Stimulated activated CD4-positive, alpha-beta T cell treated with anti-CD3 and anti-CD28 coated beads, Interleukin-15, amount 100 ng/mL, for 48 hours (primary cell): ENCODE measurements at places on chromosomes 7 and 10.

- no peak for DNase-seq
These were observed 234.0 kb downstream of the SNX10 start for GRCh38 chr7:26525398-26526264.

- no peak for DNase-seq
These were observed 148.5 kb downstream of the WDR37 start for GRCh38 chr10:1204434-1205326.

DNA sequence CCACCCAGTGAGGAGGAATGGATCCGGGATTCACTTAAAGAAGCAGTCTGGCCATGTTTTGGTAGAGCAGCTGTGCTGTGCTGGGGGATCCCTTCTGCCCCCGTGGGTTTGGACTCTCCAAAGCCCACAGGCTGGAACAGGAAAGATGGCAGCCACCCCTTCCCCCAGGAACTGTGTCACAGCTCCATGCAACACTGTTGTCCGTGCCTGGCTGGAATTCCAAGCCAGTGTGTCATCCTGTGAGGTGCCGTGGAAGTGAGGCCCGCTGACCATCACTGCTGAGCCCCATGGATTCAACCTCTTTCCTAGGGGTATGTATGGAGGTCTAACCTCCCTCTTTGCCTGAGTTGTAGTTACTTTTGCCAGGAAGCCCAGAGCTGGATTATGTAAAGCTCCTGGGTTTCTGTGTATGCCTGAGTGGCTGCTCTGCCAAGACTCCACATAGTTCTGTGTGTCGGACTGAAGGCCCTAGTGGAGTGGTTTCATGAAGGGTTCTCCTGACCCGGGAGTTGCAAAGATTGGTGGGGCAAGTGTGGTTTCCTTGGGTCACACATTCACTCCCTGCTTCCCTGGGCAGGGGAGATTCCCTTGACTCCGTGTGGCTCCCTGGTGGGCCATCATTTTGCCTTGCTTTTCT is 35.1 kb upstream of the PCGF5 start:
- DNase-seq: no peak

DNA sequence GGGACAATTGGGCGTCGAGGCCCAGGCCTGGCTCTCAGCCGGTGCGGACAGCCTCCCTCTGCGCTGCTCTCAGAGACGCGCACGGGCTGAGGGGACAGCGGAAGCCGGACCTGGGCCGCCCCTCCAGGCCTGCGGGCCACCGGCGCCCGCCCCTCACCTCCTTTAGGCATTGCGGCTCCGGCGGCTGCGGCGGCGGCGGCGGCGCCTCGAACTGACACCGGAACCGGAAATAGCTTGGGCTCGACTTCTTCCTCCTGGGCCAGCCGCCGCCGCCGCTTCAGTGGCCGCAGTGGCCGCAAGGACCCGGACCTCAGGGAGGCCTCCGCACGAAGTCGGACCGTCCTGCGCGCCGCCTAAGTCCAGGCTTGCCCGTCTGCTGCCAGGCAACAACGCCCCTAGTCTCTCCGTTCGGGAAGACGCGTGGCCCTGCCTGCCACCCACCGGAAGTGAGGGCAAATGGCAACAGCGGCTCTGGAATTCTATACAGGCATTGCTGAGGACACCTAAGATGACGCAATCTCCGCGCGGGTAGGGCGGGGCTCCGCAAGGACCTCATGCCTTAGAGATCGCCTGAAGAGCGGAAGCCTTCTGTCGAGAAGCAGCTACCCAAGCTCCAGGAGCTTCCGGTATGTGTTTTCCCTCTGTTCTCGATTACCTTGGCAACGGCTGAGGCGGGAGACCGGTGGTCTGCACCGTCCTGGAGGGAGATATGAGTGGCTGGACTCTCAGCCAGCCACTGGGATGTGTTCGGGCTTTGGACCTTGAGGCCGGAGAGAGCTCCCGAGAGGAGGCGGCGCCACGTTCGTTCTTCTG is at the start of the genes BUD31 and PDAP1:
Gene BUD31, plus strand, starts transcription at position 591 of the 813 bp plus-strand sequence. CDS start 2,124 bp downstream, outside the sequence.
Gene PDAP1, minus strand, starts transcription at position 219 of the 813 bp plus-strand sequence. Its CDS starts 49 bp downstream, at position 170.
- DNase-seq: peak; percentile 88

DNA sequence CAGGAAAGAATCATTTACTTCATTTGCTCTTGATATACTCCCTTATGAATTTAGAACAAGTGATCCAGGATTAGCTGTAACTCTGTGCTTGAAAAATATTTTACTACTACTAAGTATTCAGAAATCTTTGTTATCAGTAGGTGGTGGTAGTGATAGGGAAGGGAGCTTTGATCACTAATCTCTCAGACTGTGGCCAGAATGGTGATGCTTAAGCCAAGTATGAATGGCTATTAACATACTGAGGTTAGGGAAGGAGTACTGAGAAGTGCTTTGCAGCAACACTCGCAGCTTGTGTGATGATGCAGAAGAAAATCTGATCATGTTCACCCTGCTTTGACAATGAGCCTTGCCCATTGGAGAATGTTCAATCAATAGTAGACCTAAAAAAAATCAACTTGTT is 29.3 kb downstream of the AP3M1 start:
- DNase-seq: no peak

- no peak for DNase-seq
These were observed 350.3 kb downstream of the GALNT17 start for GRCh38 chr7:71482284-71482683.

DNA sequence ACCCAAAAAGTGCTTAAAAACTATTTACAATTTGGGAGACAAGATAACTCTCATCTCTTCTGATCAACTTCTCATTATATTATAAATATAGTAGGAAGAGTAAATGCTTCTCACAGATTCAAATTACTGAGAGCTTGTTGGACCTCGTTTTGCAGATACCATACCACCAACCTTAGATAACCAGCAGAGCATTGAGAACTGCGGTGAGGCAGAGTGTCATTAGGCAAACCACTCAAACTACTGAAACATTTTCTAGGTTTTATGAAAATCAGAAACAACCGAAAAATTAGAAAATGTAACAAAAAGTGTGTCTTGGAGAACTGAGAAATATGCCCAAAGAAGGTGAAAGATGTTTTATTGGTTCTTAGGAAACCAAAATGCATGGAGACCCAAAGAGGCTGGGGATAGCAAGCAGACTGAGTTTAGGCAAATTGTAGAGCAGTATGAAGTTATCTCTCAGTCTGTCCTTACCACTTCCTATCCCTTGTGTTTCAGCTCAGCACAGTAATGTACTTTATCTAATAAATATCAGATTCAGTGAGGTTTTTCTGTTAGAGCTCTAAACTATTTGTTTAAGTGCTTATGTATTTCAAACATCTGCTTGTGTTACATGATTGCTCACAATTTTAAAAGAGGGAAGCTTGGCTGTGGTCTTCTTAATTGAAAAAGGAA is 77.9 kb downstream of the HECTD2 start:
- DNase-seq: no peak

GRCh38 chr7:151459726-151460473 is 20.0 kb upstream of the CRYGN start:
- DNase-seq: no peak

DNA sequence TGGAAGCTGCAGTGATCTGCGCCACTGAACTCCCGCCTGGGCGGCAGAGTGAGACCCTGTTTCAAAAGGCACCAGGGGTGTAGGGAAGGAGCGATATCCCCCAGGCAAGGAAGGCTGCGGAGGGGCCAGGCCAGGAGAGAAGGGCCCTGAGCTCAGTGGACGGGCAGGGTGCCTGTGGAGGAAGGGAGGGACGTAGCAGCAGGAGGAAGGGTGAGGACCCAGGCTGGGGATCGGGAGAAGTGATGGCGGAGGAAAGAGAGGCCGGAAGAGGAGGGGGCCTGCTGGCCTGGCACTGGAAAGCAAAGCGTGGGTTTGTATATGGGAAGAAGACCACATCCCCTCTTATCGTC is 45.6 kb downstream of the ALOX5 start:
- DNase-seq: no peak

DNA sequence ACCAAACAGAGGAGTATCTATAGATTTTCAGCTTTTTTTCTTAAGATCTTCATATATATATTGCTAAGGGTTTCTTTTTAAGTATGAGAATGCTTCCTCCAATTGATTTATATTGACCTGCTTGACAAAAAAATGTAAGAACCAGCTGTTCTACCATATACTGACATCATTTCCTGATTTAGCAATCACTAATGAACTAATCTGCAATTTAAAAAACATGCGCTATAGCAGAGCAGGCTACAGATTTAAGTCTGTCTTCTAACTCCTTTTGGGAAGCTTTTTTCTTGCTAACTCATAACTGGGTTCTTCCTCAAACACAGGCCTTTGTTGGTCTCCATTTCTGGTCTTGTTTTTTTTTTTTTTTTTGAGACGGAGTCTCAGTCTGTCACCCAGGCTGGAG is 33.2 kb downstream of the ABCC2 start:
- DNase-seq: no peak

- DNase-seq: no peak
These were observed 1189.6 kb upstream of the C7orf33 start for GRCh38 chr7:147400925-147401324.

DNA sequence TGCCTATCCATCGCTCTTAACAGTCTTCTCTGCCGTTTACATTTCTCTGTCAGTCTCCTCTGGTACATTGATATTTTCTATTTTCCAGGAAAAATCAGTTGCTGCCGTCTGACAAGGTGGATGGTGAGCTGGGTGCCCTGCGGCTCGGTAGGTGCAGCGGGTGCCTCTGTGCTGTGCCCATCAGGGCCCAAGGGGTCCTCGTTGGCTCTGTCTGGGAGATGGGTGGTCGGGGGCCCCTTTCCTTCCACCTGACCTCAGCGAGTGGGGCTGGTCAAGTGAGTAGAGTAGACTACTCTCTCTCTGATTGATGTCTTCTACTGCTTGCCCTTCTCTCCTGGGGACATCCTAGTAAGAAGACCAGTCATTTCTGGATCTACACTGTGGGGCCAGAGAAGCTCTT is 57.4 kb downstream of the MINDY4 start:
- DNase-seq: no peak

GRCh38 chr10:59668096-59668495 is 41.6 kb downstream of the SLC16A9 start:
- no peak for DNase-seq

- DNase-seq: no peak
These were observed 234.6 kb upstream of the CCDC6 start for GRCh38 chr10:60140651-60141632.

GRCh38 chr10:76451911-76452310 is 1020.5 kb downstream of the LRMDA start:
- DNase-seq: no peak

DNA sequence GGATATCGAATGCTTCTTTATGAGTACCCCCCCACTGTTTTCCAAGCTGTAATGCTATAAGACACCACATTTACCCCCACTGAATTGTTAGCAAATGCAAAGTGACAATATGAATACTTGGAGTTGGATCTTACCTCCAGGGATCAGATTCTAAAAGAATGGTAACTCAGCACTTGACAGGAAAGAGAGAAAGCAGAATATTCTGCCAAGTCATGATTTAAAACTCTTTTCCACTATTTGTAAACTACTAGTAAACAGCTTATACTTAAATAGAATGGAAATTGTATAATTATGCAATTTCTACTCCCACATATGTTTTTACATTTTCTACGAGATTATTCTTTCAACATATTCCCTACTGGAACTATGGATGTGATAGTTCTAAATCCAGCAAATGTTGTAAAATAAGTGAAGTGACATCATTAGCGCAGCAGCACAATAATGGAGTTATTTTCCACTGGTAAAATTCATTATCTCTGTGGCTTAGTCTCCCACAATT is 56.0 kb upstream of the TFEC start:
- no peak for DNase-seq

DNA sequence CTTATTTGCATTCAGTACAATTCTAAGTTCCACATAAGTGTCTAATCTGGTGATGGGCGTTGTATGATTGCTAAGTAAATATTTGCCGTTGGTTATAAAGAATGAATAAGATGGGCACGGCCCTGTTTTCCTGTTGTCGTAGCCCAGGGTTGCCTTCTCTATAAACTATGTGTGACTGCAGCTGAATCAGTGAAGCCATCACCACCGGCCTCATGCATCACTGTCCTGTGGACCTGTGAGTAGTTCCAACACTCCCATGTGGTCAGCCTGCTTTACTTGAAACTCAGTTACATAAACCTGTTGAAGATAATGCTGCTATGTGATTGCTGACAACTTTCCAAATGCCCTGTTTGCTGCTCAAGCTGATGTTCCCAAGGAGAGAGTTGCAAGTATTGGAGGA is 21.6 kb upstream of the KLF6 start:
- DNase-seq: no peak

GRCh38 chr10:108598831-108599230 is 1324.5 kb downstream of the XPNPEP1 start:
- no peak for DNase-seq

DNA sequence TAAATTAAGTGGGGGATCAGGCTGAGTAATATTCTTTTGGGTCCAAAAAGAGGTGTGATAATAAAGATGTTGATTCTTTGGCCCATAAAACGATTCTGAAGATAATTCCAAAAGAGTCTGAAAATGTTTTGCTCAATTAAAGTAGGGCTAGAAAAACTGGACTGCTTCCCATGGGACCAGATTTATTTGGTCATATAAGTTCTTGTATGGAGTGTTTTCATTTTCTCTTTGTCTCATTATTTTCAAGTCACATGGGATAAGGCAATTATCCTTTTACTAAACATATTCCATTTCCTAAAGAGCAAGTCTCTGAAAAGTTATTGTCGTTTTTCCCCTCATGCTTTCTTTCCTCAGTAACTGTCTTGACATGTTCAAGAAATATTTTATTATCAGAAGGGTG is 41.5 kb downstream of the CDK6 start:
- no peak for DNase-seq

DNA sequence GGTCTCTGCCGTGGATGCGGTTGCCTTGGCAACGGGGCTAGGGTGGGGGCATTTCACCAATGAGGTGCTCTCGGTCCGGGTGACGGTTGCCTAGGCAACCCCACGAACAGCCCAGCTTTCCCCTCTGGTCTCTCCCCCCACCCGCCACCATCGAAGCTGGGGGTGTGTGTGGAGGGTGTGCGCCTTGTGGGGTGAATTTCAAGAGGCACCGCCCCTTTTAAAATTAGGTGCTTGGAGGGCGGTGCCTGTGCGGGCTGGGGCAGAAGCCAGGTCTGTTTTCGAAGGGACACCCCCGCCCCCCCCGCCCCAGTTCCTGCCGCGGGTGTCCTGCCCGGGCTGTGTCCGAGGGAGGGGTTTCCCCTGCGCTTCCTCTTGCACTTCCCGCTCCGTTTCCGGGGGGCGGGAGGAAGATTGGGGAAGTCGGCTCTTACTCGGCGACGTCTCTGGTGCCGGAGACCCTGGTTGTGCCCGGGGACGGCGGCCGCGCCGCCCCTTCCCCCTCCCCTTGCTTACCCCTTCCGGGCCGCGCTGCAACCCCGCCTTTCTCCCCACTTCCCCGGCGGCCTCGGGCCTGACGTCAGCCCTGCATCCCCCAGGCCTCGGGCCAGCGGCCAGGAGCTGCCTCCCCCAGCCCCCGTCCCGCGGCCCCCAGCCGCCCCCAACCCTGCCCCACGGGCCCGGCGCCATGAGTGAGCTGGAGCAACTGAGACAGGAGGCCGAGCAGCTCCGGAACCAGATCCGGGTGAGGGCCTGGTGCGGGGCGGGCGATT is 2.2 kb downstream of the GNB2 start:
- peak; percentile 65 for DNase-seq
